ENCODE measurements at places on chromosomes 7 and 10. TPM values are rescaled to one million over a fixed set of nuclear protein-coding genes. Genes with fewer than 3 reads are reported as not detected.

DNA sequence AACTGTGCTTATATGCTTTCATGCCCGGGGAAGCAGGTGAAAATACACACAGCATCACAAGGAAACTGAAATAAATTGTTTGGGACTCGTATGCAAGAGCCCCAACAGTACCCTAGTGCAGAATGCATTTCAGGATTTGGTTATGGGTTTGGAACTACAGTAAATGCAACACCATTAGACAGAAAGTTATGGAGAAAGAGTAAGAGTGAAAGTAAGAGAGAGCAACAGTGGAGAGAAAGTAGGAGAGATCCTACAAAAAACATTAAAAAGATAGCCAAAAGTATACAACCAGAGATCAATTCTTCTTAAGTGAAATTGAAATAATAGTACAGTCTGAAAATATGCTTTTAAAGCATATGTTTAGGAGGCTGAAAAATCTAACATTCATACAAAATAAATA is 231.1 kb downstream of the TFEC start:
- no peak for DNase-seq

DNA sequence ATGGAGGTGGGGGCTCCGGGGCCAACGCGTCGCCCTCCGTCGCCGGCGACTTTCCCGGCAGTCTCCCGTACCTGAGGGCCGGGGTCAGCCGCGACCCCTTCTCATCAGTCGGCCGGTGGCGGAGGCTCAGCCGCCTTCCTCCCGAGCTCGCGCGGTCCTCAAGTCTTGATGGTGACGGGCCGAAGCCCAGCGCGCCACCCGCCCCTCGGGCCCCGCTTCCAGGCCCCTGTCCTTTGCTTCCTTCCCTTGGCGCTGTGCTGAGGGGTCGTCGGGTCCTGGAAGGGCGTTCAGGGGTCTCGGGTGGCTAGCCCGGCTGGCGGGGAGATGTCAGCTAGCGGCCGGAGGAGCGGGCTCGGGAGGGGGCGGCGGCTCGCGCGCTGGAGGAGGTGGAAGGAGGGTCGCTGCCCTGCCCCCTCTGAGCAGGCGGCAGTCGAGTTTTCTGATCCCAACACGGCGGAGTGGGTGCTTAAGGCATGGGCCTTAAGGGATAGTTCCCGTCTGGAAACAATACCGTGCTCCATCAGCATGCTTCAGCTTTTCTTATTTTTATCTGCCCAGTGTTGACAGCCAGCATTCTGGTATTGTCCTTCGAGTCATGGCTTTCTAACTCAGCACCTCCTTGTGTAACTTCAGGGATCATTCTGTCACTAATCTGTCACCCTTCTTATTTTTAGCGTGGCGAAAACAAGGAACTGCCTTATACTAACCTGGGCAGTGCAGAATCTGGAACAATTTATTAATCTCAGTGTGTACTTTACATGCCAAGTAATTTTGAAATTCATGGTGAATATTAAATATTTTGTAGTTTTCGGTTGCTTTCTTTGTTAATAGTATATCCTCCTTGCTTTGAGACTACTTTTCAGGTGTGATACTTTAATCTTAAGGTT is 748 bp downstream of the PHTF2 start:
- DNase-seq = peak; percentile 37

DNA sequence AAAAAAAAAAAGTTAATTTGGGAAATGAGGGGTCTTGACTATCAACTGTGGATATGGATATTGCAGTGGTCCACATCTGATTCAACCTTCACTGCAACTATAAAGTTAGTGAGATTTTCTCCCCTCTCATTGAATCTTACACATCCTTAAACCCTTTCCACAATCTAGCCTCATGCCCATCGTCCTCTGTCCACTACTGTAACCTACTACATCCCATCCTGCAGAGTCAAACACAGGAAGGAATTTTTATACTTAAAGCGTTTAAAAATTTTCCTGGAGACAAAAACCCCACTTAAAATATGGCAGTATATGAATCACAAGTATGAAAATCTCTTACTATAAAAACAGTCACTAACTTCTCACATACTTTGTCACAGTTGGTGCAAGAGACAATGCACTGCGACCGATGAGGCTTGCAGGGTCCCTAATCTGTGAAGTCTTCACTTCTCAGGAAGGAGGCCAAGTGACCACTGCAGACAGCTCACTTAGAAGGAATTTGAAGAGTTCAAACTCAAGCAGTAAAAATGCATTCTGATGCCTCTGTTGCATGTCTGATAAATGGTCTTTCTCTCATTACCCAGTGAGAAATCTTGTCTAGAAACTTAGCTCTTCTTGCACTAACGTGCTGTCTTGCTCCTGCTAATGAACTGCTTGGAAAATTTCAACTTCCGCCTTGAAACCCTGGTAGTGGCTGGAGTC is 50.3 kb upstream of the ST8SIA6 start:
- no peak for DNase-seq

DNA sequence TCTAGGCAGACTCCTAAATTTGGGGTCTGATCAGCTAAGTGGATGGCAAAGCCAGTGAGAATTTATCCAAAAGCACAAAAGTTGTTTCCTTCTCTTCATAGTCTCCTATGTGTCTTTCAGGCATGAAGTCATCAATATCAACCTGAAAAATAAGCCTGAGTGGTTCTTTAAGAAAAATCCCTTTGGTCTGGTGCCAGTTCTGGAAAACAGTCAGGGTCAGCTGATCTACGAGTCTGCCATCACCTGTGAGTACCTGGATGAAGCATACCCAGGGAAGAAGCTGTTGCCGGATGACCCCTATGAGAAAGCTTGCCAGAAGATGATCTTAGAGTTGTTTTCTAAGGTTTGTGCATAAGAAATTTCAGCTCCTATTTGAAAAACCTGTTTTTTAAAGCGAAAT is 4.8 kb downstream of the GSTO1 start:
- DNase-seq = no peak

DNA sequence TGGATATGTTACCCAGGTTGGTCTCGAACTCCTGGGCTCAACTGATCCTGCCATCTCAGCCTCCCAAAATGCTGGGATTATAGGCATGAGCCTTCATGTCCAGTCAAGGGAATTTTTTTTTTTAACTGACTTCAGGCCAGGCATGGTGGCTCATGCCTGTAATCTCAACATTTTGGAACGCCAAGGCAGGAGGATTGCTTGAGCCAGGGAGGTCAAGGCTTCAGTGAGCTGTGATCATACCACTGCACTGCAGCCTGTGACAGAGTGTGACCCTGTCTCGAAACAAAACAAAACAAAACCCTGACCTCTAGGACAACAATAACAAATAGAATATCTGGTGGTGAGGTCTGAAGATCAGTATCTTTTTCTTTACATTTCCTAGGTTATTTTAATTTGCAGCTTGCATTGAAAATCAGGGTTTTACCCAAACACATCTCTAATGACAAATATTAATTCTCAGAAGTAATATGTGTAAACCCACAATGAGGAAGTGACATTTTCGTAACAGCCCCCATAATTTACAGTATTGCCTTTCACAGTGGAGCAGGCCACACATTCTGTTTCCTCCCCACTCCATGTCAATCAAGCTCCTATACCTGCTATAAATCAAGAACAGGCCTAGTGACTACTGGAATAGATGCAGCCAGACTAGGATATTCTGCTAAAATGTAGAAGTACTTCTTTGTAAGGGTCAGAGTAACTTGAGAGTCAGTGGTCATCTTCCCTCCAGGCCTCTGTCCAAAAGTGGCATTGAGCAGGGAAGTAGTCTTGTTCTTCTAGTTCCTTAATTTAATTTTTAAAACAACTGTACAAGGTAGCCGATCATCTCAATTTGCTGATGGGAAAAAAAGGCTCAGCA is 43.3 kb upstream of the ECHDC3 start:
- no peak for DNase-seq

DNA sequence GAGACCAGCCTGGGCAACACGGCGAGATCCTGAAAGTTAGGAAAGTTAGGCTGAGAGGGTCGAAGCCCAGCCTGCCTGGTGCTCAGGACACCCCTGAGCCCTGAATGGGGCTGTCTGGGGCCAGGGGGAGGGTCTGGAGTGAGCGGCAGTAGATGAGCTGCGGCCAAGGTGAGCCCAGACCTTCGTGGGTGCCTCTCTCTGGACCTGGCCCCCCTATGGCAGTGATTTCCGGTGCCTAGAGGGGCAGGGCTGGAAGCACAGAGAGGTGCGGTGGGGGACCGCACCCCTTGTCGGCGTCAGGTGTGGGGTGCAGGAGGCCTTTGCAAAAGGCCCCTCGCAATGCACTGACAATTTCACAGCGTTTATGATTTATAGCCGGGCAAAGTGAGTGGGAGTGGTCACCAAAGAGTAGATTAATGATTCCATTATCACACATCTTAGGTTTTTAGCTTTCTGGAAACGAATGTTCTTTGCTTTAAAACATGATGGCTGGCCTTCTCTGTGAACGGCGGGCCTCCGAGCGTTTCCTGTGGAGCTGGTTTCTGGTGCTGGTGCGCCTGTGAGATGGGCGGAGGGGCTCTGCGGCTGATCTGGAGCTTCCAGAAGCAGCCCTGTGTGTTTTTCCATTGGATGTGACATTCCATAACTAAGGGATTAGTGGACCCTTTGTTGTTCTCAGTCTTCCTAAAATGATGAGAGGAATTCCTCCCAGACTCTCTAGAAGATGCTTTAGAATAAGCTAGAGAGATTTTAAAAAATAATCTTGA is 171.0 kb upstream of the ZNF32 start:
- DNase-seq = no peak

- no peak for DNase-seq
These were observed 586.3 kb upstream of the ANKRD30A start for GRCh38 chr10:36538953-36539586.

- DNase-seq = no peak
These were observed 122.3 kb downstream of the CNNM2 start for GRCh38 chr10:103040418-103040817.

Gene SEMA3E
- total RNA-seq = 3.8 TPM

GRCh38 chr10:122060250-122060649 is 71.3 kb downstream of the TACC2 start:
- DNase-seq = peak; percentile 39

- DNase-seq = no peak
These were observed 237.2 kb upstream of the ZNF32 start for GRCh38 chr10:43885842-43886241.
